ENCODE measurements at places on chromosomes 3 and 15. TPM values are rescaled to one million over a fixed set of nuclear protein-coding genes. Genes with fewer than 3 reads are reported as not detected.

DNA sequence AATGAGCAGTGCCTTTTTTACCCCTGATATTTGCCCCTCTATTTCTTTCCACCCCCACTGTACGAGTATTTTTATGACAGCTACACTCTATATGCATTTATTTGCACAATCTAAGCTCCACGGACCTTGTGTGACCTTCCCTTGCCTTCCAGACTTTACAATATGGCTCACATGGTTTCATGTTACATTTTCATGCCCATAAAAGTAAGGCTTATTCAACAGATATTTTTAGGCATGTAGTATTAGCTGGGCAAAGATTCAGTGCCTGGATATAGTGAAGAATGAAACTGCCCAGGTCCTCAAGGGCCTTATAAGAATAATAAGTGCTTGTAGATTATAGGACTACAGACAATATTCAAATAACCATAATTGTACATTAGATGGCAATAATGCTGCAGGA lies 481.9 kb upstream of the CNTN4 start:
- H3K4me3 ChIP-seq = no peak overlapping the region
- H3K36me3 ChIP-seq = no peaks in the 10 kb centered on the region
- no peaks in the 10 kb centered on the region for H3K27me3 ChIP-seq
- no peak for DNase-seq
- H3K27ac ChIP-seq = no peak overlapping the region

DNA sequence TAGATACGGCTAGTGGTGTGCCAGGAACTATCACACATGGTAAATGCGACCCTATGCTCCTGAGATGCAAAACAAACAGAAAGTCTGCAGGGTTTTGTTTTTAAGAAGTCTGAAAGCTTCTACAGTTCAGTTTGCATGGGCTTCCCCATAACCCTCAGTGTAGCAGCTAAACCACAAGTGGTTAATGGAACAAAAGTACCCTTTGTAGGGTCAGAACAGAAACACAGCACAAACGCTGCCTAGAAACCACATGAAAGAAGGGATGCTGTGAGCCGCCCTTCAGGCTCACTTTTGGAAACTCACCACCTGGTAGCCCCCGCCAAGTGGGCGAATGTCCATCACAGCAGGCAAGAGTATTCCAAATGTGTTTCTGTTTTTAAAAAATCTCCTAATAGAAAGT lies 46.2 kb downstream of the CTDSPL start:
- H3K27me3 ChIP-seq = no peaks in the 10 kb centered on the region
- peaks cover 14% of the 10 kb centered on the region for H3K4me1 ChIP-seq

DNA sequence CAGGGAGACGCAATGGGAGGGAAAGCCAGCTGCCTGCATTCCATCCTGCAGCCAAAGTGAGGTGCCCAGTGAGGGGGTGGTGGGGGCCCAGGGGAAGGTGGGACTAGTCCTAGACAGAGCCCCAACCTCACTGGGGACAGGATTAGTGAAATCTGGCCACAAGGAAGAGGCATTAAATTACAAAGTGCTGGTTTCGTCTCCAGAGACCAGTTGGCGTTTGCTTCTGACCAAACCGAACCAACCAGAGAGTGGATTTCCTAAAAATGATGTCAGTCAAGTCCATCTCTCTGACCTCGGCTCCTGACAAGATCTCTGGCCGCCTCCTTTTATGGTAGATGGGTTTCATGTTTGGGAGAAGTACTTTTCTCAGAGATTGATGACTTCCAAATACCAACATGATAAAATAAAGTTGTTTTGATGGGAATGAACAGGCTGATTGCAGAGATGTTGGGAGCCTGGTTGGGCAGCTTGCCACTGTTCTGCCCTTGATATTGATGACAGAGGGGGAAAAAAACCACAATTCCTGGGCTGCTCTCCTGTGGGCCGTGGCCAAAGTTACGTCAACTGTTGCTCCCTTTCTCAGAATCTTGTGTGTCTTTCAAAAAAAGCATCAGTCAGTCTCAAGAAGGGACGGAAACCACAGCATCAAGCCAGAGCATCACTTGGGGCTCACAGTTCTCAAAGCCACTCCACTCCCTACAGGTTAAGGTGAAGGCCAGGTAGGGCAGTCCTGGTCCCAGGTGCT lies 24.6 kb downstream of the ITGA11 start:
- peak; percentile 24 for DNase-seq
- no peak overlapping the region for H3K4me3 ChIP-seq
- H3K27ac ChIP-seq = no peak overlapping the region

PFKFB4 gene
- total RNA-seq = 20.3 TPM

GPD1L gene
- total RNA-seq = 1.5 TPM

DNA sequence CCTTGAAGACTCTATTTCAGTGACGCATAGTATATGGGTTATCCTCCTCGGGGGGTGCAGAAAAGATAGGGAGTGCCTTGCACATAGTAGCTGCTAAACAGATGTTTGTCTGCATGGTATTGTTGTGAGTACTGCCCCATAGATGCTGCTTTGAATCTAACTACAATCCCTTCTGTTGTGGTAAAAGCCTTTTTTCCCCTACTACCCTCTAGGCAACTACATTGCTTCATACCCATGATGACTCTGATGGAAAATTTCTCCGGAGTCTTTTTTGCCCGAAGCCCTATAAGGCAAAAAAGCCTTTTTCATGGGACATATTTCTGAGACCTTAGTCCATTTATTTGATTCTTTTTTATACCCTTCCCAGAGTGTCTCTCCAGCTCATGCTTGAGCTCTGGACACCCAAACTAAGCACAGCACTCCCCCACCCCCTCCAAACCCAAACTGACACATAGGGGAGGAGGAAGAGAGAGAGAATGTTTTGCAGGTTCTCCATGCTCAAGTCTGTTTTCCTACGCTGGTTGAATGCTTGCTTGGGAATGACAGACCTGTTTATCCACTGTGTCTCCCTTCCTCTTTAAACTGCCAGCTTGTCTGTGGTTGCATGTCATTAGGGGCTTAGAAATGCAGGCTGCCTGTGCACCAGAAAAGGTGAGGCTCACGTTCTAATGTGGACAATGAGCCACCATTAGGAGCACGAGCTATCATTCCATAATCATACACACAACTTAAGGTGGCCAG lies 52.9 kb downstream of the LRTM1 start:
- peaks cover 6% of the 10 kb centered on the region for H3K27me3 ChIP-seq
- H3K4me1 ChIP-seq = peaks cover 8% of the 10 kb centered on the region
- H3K27ac ChIP-seq = no peak overlapping the region
- DNase-seq = no peak
- no peaks in the 10 kb centered on the region for H3K36me3 ChIP-seq

PPP1R14D gene
- total RNA-seq = not detected

DNA sequence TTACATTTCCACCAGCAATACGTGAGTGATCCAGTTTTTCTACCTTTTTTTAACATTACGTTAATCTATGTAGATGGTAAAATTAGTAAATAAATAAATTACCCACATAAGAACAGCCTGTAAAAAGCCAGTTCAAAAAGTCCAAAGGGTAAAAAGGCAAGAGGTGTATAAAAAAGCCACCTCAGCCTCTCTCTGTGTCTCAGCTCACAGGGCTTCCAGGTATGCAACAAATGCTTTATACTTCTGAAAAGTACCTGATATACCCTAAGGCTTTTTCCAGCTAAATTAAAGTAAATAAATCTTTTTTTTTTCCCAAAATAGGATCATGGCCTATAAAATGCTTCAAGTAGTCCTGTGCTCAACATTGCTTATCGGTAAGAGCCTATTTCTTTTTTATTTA lies at the start of gene C3orf85:
Gene C3orf85, plus strand, starts transcription at position 197 of the 400 bp plus-strand sequence. Its CDS starts 129 bp downstream, at position 326.
- H3K4me3 ChIP-seq = no peak within 1 kb of the TSS
- no peaks in the 10 kb centered on the region for H3K36me3 ChIP-seq
- no peak within 1 kb of the TSS for H3K27ac ChIP-seq
- H3K4me1 ChIP-seq = no peaks in the 10 kb centered on the region
- no peaks in the 10 kb centered on the region for H3K27me3 ChIP-seq
- DNase-seq = no peak

DNA sequence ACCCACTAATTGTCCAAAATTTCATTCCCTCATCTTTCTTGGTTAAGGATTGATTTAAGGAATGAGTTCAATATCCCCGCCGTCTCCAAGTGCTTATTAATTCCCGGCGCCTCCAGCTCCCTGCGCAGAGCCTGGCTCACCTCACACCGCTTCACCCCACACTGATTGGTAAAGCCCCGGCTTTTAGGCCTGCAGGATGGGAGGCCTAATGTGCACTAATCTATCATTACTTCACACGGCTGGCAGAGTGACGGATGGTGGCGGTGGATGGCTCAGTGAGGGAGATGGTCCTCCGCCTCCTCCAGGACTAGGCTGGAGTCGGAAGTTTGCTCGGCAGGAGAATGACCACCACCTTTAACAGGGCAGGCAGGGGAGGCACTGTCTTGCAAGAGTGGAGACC lies 81.7 kb downstream of the MEGF11 start:
- no peak for DNase-seq
- H3K4me1 ChIP-seq = no peaks in the 10 kb centered on the region
- H3K27me3 ChIP-seq = no peaks in the 10 kb centered on the region
- no peaks in the 10 kb centered on the region for H3K36me3 ChIP-seq
- no peak overlapping the region for H3K4me3 ChIP-seq

PAQR5 gene
- 49.8 TPM for total RNA-seq

GRCh38 chr3:177133860-177134815 lies 63.1 kb downstream of the TBL1XR1 start:
- no peak overlapping the region for H3K4me3 ChIP-seq
- H3K36me3 ChIP-seq = peaks cover 83% of the 10 kb centered on the region
- no peak for DNase-seq

MUC20 gene
- not detected for total RNA-seq

GRCh38 chr15:25711691-25712090 lies 151.4 kb downstream of the ATP10A start:
- no peaks in the 10 kb centered on the region for H3K4me1 ChIP-seq
- no peak overlapping the region for H3K4me3 ChIP-seq
- no peaks in the 10 kb centered on the region for H3K27me3 ChIP-seq
- peak; percentile 20 for DNase-seq

DNA sequence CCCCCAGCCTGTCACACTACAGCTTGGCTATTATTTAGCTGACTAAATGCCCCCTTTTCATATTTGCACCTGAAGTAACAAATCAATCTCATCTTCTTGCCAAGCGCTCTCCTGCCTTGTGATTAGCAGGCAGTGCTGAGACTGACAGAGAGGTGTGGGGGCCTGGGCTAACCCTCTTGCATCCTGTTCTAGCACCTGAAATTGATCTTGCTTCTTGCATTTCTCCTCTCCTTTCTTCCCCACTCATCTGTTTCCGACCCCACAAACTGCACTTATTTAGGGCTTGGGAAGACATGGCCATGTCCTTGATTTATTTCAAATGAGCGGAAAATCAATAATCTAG lies 309.0 kb upstream of the PROK2 start:
- H3K4me1 ChIP-seq = no peaks in the 10 kb centered on the region
- H3K27me3 ChIP-seq = no peaks in the 10 kb centered on the region
- DNase-seq = no peak
- no peaks in the 10 kb centered on the region for H3K36me3 ChIP-seq
- no peak overlapping the region for H3K4me3 ChIP-seq
- H3K27ac ChIP-seq = no peak overlapping the region

SEMA3G gene
- total RNA-seq = 0.82 TPM

MEX3B gene
- total RNA-seq = 3.4 TPM

WNT5A gene
- total RNA-seq = 1.2 TPM

FOXB1 gene
- total RNA-seq = 1.7 TPM

FETUB gene
- total RNA-seq = not detected

DNA sequence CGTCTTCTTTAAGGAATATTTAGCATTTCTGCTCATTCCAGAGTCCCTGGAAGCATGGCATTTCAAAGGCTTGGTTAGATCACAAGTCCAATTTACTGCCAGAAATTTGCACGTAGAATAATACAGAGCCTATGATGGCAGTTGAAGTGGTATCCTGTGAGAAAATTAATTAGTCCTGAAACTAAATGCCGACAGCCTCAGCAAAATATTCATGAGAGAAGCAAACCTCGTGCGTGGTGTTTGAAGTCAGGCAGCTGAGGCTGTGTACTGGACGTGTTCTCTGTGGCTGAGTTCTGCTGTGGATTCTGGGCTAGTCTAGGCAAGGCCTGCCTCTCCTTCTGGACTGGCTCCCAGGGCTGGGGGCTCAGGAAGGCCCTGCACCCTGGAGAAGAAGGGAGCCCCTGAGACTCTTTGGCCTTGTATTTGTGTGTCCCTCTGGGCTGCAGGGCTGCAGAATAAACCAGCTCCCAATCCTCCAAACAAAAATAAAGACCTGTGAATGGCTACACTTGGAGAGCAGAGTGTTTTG lies 106.6 kb downstream of the APBA2 start:
- no peaks in the 10 kb centered on the region for H3K4me1 ChIP-seq
- DNase-seq = peak; percentile 23
- no peak overlapping the region for H3K4me3 ChIP-seq

DNA sequence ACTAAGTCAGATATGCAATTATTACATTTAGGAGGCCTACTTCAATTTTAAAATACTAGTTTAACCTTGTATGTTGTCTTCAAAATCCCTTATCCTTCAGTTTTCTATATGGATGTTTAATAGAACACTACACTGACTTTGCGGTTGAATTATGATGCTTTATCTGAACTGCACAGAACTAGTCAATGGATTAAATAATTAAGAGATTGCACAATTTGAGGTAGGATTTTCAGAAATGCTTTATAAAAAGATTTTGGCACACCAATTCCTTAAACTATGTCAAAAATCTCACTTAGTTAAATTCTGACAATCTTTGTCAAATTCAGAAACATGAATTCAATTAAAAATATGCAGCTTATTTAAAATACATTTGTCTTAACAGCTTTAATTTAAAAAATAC lies 28.1 kb downstream of the ATOSA start:
- H3K4me3 ChIP-seq = no peak overlapping the region
- H3K36me3 ChIP-seq = peaks cover 4% of the 10 kb centered on the region
- no peaks in the 10 kb centered on the region for H3K4me1 ChIP-seq
- H3K27me3 ChIP-seq = no peaks in the 10 kb centered on the region
- no peak overlapping the region for H3K27ac ChIP-seq

DNA sequence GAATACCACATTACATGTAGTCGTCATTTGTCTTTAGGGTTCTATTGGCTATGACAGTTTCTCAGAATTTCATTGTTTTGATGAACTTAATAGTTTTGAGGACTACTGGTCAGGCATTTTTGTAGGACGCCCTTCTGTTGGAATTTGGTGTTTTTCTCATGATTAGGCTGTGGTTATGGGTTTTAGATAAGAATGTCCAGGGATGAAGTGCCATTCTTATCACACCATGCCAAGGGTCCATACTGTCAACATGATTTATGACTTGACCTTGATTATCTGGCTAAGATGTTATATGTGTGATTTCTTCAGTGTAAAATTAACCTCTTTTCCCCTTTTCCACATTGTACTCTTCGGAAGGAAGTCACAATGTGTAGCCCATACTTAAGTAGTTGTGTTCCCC lies 135.3 kb downstream of the DIPK2A start:
- H3K4me1 ChIP-seq = no peaks in the 10 kb centered on the region
- no peak overlapping the region for H3K4me3 ChIP-seq
- DNase-seq = no peak
- no peak overlapping the region for H3K27ac ChIP-seq
- H3K36me3 ChIP-seq = no peaks in the 10 kb centered on the region

MYL3 gene
- total RNA-seq = 1.1 TPM

DHX30 gene
- 94.0 TPM for total RNA-seq

CYP11A1 gene
- total RNA-seq = 5.1 TPM

- peaks cover 25% of the 10 kb centered on the region for H3K27me3 ChIP-seq
- DNase-seq = no peak
- H3K4me3 ChIP-seq = peak overlapping the region; percentile 77
- H3K27ac ChIP-seq = no peak overlapping the region
Measured at GRCh38 chr3:156817646-156818272, 8.4 kb upstream of the LEKR1 start.

GRCh38 chr3:48299746-48300712 lies 33.4 kb downstream of the SPINK8 start:
- peak overlapping the region; percentile 97 for H3K4me3 ChIP-seq
- H3K36me3 ChIP-seq = peaks cover 26% of the 10 kb centered on the region
- no peak overlapping the region for H3K27ac ChIP-seq
- H3K27me3 ChIP-seq = peaks cover 5% of the 10 kb centered on the region
